Subcutaneous preadipocyte (primary cell): ENCODE measurements at places on chromosomes 7 and 10. TPM values are rescaled to one million over a fixed set of nuclear protein-coding genes. Genes with fewer than 3 reads are reported as not detected.

The A1CF gene
- total RNA-seq = not detected in 2 replicates

The GHRHR gene
- not detected in 2 replicates for total RNA-seq

The GIMAP8 gene
- total RNA-seq = not detected in 2 replicates

The POM121 gene
- total RNA-seq = 7.3 and 8.6 TPM in 2 replicates

The CCT6A gene
- 202 and 249 TPM in 2 replicates for total RNA-seq

The H2BK1 gene
- not detected in 2 replicates for total RNA-seq

The OPALIN gene
- not detected in 2 replicates for total RNA-seq

The PALD1 gene
- 0.20 TPM in 1 of 2 replicates, not detected in the other for total RNA-seq
